Right lung (tissue), 10 donors: ENCODE measurements at places on chromosomes 12 and 14. TPM values are rescaled to one million over a fixed set of nuclear protein-coding genes. Genes with fewer than 3 reads are reported as not detected.

Gene TTC6
- 15.0 TPM for polyA plus RNA-seq

Gene KRT73
- polyA plus RNA-seq: 0.17 TPM

Gene PDE3A
- 9.2 TPM for polyA plus RNA-seq

Gene TSHR
- polyA plus RNA-seq: 0.26 TPM

Gene RPS6KA5
- polyA plus RNA-seq: 8.8 TPM

Gene SDR9C7
- polyA plus RNA-seq: not detected

Gene P2RX2
- polyA plus RNA-seq: 10.8 TPM

GRCh38 chr12:46067094-46067493 lies 76.7 kb upstream of the SCAF11 start:
- DNase-seq: no peak

GRCh38 chr12:69897744-69898143 lies 72.7 kb downstream of the MYRFL start:
- DNase-seq: no peak

- no peak for DNase-seq
Observed at GRCh38 chr14:79511146-79511545, 700.2 kb downstream of the DIO2 start.

DNA sequence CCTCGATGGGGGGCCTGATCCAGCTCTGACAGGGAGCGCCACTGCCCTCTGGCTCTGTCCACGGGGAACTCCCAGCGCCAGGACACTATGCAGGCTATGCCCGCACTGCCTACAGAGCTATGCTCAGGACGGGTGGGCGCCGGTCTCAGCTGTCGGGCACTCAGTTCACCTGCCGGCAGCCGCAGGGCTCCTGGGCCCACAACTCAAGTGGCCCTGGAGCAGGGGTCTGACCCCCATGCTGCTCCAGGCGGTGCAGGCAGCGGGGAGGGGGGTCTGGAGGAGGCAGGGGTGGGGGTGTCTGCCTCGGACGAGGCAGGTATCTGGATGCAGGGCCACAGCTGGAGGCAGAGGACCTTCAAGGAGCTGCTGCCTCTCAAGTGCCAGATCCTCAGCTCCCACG lies 28.5 kb upstream of the NUDT14 start:
- DNase-seq: no peak

- no peak for DNase-seq
Observed at GRCh38 chr14:67357186-67357968, 2.2 kb downstream of the ATP6V1D start.

DNA sequence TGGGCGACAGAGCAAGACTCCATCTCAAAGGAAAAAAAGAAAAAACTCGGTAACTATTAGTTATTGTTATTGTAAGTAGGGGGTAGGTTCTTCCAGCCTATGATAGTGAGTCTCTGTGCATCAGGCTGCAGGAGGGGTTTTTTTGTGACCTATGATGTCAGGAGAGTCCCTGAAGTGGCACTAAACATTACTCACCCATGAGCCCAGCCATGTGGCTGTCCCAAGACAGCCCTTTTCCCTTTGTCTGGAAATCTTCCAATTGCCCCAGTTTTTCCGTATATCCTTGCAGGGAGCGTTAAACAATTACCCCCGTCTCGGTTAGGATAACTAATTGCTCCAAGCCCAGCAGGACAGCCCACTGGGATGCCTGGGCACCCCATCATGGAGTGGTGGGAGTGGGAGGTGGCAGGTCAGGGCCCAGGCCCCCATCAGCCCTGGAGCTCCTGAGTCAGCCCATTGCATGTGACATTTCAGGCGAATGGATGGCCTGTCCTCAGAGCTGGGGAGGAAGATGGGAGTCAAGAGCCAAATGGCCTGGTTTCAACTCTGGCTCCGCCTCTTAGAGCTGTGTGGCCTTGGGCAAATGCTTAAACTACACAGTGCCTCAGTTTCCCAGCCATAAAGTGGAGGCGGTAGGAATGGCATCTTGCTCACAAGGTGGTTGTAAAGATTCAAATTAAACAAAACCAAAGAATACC lies 16.4 kb downstream of the PHETA1 start:
- DNase-seq: no peak
